ENCODE measurements at places on chromosomes 12 and 14. TPM values are rescaled to one million over a fixed set of nuclear protein-coding genes. Genes with fewer than 3 reads are reported as not detected.

DNA sequence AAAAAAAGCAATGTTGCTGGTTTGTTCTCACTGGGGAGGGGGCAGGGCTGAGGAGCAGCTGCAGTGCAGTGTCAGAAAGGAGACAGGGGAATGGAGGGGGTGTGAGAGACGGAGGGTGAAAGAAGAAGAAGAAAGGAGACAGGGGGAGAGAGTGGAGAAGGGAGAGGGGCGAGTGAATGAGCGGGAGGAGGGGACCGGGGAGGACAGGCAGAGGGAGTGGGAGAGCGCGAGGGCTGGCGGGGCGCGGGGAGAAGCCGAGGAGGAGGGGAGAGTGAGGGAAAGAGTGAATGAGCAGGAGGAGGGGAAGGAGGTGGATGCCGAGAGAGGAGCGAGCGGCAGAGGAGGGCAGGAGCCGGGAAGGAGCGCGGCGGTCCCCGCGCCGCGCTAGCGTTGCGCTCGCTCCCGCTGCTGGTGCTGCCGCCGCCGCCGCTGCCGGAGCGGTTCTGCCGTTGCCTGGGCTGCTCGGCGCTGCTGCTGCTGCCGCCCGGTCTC lies at the start of gene NOVA1:
NOVA1 (minus strand) TSS at position 445 of the 492 bp plus-strand sequence. CDS start 597 bp downstream, outside the sequence.
- DNase-seq = no peak

- no peak for DNase-seq
These were observed 330.8 kb downstream of the SOX5 start for GRCh38 chr12:23618718-23619117.

The CHFR gene
- 16.8 TPM for polyA plus RNA-seq

DNA sequence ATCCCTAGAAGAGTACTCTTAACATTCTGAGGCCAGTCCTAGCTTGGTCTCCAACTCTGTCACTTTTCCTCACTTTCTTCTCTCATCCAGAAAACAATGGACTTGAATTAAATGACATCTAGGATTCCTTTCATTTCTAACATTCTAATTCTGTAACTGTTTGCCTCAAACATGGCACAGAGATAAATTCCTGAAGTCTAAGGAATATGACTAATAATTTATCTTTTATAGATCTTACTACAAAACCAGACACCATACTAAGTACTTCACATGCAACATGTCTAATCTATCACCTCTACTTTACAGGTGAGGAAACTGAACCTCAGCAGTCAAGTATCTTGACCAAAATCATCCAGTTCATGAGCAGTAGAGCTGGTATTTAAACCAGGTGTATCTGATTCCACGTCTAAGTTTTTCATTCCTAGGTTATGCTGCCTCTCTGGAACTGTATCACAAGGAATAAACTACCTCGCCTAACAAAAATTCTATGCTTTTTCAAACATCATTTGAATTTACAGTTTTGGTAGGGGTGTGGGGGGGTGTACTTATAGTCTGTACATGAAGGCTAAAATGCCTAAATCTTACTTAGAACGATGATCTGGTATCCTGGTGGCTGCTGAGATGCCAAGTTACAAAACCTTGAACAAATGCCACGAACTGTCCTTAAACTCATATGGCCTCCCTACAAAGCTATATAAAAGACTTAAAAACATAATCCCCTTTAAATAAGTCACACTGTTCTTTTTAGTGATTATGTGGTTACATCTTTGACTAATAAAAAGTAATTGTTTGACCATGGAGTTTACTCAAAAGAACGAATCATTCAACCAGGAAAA lies 41.6 kb downstream of the ATXN2 start:
- no peak for DNase-seq

DNA sequence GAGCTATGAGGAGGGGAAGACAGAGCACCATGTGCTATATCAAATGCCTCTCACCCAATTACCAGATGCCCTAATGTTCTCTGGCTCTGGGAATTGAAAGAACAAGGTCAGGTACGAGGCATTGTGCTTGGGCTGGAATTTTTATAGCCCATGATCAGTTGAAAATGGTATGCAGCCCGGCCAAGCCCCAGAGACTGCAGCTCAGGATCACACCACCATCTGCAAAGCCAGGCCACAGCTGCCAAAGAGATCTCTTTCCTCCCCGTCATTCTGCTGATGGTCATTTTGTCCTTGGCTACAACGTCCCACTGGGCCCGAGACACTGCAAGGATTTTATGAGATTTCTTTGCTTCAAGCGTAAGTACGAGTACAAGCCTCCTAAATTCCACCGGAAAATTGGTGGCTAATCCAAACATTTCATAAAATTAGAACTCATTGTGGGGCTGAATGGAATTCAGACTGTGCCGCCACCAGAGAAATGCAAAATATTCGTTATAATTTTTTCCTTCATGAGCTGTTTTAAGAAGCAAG lies 15.1 kb downstream of the NUAK1 start:
- DNase-seq = no peak

The TAS2R43 gene
- polyA plus RNA-seq = 0.35 TPM

The KRT83 gene
- polyA plus RNA-seq = not detected
